Brain microvascular endothelial cell (primary cell): ENCODE measurements at places on chromosomes 7 and 10.

GRCh38 chr10:450463-450862 is 239.0 kb downstream of the DIP2C start:
- no peak for DNase-seq

DNA sequence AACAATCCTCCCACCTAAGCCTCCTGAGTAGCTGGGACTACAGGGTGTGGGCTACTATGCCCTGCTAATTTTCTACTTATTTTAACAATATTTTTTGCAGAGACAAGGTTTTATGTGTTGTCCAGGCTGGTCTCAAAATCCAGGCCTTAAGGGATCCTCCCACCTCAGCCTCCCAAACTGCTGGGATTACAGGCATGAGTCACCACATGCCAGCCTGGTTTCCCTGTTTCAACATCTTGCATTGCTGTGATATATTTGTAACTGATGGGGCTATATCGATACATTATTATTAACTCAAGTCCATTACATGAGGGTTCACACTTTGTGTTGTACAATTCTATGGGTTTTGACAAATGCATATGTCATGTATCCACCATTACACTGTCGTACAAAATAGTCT is 41.9 kb upstream of the OGDHL start:
- DNase-seq, result no peak

- DNase-seq, result no peak
These were observed 2.5 kb upstream of the VGF start for GRCh38 chr7:101167645-101168411.

GRCh38 chr7:94178230-94178629 is 174.1 kb upstream of the BET1 start:
- no peak for DNase-seq

GRCh38 chr10:46787321-46787615 is 124.0 kb upstream of the PTPN20 start:
- peak; percentile 64 for DNase-seq
